ENCODE measurements at places on chromosomes 6 and 20. TPM values are rescaled to one million over a fixed set of nuclear protein-coding genes. Genes with fewer than 3 reads are reported as not detected.

DNA sequence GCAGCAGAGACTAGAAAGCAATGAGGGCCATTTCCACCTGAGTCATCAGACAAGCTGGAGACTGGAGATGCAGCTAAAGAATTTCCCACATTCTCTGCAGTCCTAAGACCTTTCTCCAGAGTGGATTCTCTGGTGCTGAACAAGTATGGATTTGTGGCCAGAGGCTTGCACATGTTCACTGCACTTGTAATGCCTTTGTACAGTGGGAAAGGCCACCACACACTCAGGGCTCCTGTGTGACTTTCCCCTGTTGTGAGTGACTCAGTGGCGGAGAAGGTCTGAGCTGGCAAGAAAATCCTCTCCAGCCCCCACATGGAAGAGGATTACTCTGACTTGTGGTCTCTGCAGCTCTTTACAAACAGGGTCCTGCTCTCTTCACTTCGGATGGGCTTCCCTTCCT is 192.3 kb downstream of the C6orf118 start:
- DNase-seq, result peak; percentile 25

DNA sequence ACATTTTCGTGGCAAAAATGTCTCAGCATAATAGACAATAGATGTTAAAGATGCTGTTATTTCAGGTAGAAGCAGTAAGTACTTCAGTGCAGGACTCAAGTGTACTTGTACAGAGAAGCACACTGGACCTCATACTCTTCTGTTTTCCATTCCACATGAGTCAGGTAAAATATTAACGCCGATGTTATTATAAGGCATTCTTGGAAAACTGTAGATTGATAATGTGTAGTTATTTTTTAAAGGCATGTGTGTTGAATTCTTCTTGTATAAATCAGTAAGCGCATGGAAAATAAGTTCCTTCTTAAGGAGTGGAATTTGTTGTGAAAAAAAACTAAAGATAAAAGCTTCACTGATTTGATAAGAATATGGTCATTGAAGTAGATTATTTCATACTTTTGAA is 45.8 kb downstream of the DOP1A start:
- DNase-seq, result peak; percentile 66

DNA sequence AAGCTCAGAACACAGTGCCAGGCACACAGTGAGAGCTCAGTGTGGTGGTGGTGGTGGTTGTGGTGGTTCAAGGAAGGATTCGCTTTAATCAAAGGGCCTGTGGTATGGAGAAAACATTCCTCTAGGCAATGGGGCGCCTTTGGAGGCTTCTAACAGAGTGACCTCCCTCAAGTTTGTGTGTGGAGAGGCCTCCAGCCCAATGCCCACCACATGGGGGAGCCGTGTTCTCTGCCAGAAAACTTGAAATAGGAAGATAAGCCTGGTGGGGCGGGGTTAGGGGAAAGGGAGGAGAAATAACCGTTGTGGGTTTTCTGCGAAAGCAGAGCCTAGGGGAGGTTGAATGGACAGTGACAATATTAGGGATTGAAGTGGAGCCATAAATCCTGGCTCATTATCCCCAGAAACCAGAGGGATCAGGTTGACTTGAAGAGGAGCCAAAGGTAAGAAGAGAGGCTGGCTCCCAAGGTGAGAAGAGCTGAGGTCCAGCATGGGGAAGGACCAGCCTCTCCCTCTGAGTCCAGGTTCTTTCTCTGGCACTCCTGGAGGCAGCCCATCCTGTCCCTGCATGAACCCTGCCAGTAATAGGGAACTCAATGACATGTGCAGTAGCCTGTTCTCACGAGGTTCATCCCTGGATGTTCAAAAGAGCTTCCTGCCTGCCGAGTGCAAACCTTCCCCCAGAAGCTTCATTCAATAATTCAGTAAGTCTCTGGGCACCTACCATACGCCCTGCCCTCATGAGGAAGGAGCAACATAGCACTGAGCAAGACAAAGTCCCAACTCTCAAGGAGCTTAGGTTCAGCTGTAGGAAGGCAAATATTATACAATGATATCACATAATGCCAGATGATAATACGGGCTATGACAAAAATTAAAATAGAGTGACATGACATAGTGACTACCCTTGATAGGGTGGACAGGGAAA is 51.4 kb downstream of the TGM2 start:
- DNase-seq, result no peak

DNA sequence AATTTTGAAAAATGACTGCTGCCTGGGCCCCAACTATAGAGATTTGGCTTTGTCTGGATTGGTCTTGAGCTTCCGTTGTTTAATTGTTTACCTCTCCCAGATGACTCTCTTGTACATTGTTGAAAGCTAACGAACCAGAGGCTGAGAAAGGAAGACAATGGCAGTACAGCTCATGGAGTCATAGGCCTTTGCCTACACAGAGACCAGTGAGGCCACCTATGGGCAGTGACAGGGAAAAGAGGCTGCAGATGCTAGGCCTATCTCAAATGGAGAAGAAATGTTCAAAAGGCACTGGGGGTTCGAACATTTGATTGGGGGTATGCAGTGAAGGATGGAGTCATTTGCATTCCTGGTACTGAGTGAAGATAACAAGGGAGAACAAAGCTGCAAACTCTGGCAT is 29.1 kb downstream of the OPN5 start:
- peak; percentile 21 for DNase-seq

GRCh38 chr20:3364323-3365013 is 43.0 kb downstream of the DNAAF9 start:
- no peak for DNase-seq

DNA sequence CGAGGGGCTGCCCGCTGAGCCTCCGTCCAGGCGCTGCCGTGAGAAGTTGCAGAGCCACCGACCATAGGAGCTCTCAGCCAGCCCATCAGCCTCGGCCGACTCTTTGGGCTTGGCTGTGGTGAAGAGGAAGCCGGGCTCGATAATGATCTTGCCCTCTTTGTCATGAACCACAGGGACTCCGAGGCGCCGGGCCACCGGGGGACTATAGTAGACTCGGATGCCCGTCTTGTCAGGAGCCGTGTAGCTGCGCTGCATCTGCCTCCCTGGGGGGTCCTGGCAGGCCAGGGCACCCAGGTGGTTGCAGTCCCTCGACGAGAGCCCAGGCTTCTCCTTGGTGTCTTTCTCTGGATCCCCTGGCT is 20.5 kb upstream of the DSN1 start:
- DNase-seq, result no peak

DNA sequence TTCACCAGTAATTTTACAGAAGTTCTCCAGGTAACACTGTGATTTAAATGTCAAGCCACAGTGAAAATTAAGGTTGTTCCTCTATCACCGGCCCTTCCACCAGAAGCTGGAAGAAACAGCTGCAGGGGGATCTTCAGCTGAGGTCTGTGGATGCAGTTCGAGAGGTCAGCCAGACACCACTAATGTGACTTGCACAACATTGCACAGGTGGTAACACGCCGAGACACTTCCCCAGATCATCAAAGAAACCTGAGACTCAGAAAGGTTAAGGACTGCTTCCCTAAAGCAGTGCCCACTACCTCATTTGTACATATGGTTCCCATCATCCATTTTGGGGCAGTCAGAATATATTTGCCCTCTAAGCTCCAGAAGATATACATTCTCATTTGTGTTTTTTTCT is 8.1 kb upstream of the SERPINB9 start:
- no peak for DNase-seq

- no peak for DNase-seq
These were observed 121.2 kb downstream of the SGK1 start for GRCh38 chr6:134196568-134197193.

DNA sequence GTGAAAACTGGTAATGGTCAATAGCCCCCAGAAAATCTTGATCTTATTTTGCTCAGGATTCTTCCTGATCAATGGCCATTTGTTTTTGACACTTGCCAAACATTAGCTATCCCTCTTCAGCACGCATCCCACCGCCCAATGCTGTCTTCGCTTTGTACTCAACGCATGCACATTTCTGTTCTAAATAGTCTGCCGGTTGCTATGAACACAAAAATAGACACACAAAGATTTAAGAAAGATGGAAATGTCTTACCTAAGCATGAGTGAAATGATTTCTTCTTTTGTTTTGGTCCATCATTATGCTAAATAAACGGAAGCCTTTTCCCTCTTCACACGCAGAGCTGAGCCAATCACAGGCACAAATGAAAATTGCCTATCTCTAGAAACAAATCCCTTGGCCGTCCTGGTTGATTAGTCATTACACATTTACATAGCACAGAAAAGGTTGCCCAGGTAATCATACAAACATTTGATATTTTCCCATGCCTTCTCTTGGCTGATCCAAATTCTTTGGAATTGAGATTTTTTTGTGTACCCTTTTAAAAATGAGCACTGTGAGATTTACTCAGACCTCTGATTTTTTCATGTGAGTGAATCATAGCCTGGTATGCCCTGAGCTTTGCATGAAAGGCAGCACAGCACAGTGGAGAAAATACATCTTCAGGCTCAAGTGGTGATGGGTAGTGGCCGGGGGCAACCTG is 70.5 kb upstream of the FAM184A start:
- DNase-seq, result no peak

DNA sequence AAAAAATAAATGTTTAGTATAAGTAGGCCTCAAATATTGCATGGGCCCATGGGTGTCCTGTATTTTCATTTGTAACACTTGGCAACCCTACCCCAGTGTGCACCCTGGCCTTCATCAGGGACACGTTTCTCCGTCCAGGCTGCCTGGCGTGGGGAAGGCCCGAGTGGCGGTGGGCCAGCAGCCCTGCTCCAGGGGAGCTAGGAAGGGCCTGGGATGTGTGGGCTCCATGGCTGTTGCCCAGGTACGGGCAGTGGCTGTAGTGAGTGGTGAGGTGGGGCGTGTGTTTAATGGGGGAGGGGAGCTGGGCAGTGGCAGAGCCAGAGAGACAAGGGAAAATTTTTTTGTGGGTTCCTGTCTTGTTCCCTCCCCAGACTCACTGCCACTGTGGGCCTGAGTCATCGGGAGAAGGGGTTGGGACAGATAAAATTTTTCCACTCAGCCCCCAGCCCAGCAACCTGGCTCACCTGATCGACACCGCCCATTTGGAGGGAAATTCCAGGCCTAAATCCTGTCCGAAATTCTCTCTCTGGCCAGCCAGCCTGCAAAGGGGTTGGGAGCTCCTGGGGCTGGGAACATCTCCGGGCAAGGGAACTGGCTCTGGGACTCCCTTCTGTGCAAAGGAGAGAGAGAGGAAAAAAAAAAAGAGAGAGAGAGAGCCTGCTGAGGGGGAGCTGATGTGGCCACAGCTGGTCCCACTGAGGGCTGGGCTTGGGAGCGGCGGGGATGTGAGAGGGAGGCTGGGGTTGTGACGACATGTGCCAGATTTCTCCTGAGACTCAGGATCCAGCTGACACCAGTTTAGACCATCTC is 32.5 kb upstream of the VEGFA start:
- no peak for DNase-seq

- DNase-seq, result peak; percentile 56
These were observed 173.4 kb downstream of the BMP2 start for GRCh38 chr20:6940876-6941275.

Gene RSPO4
- 0.05 TPM for total RNA-seq

Gene ZC2HC1B
- not detected for total RNA-seq

Gene ANKRD66
- total RNA-seq, result not detected

Gene ADGB
- total RNA-seq, result not detected

Data from renal cortical epithelial cell (primary cell).